Activated naive CD8-positive, alpha-beta T cell treated with anti-CD3 and anti-CD28 coated beads, Interleukin-2, amount 10 ng/mL, durations not matched to agents 7 days and 5 days (primary cell): ENCODE measurements at places on chromosomes 7 and 10. TPM values are rescaled to one million over a fixed set of nuclear protein-coding genes. Genes with fewer than 3 reads are reported as not detected.

FBXO24 gene
- total RNA-seq, result 1.1 TPM

ZNF503 gene
- 0.42 TPM for total RNA-seq

PIP gene
- total RNA-seq, result not detected

AEBP1 gene
- 21.5 TPM for total RNA-seq

VSTM4 gene
- not detected for total RNA-seq

INHBA gene
- total RNA-seq, result not detected

LLCFC1 gene
- total RNA-seq, result not detected

BMS1 gene
- total RNA-seq, result 16.4 TPM

SPDYE8 gene
- total RNA-seq, result not detected

LRRC18 gene
- 0.25 TPM for total RNA-seq

EZH2 gene
- 73.8 TPM for total RNA-seq

RPEL1 gene
- not detected for total RNA-seq

PRLHR gene
- total RNA-seq, result not detected

SEMA3A gene
- 3.2 TPM for total RNA-seq

CRPPA gene
- total RNA-seq, result 1.1 TPM

CCDC7 gene
- 28.4 TPM for total RNA-seq

NPY gene
- not detected for total RNA-seq

FANK1 gene
- total RNA-seq, result 0.96 TPM

PGAM1 gene
- 288 TPM for total RNA-seq

DNAJC12 gene
- 4.1 TPM for total RNA-seq

CFTR gene
- total RNA-seq, result not detected

AKR1C2 gene
- total RNA-seq, result not detected

PAPOLB gene
- not detected for total RNA-seq

MKX gene
- total RNA-seq, result not detected

SUN3 gene
- not detected for total RNA-seq

DCLRE1A gene
- total RNA-seq, result 12.8 TPM

ELMO1 gene
- total RNA-seq, result 78.6 TPM

MYH16 gene
- not detected for total RNA-seq

LEP gene
- total RNA-seq, result not detected

COBL gene
- total RNA-seq, result not detected

STEAP4 gene
- not detected for total RNA-seq

GBX1 gene
- not detected for total RNA-seq

SLC26A5 gene
- 0.25 TPM for total RNA-seq

CUZD1 gene
- 3.0 TPM for total RNA-seq

MLXIPL gene
- total RNA-seq, result not detected

CCDC146 gene
- 10.8 TPM for total RNA-seq

OPN1SW gene
- total RNA-seq, result not detected

PDGFA gene
- total RNA-seq, result 0.23 TPM

LBX1 gene
- total RNA-seq, result not detected

SKIDA1 gene
- total RNA-seq, result 0.58 TPM

NEUROG3 gene
- total RNA-seq, result not detected

PON1 gene
- total RNA-seq, result not detected

GTF2IRD1 gene
- total RNA-seq, result 1.3 TPM

RBM48 gene
- 24.2 TPM for total RNA-seq

CHAT gene
- total RNA-seq, result not detected

SPDYE1 gene
- 0.11 TPM for total RNA-seq

C10orf71 gene
- total RNA-seq, result not detected

AKR1C4 gene
- total RNA-seq, result not detected

PDE6C gene
- not detected for total RNA-seq
